NCI-H82 (cell line): ENCODE measurements at places on chromosomes 6 and 20.
A peak's percentile ranks its signal among the peaks of the same experiment; 100 is the strongest.

- DNase-seq: no peak
These were observed 56.5 kb downstream of the CD40 start for GRCh38 chr20:46174469-46175126.

- DNase-seq: no peak
These were observed 36.9 kb upstream of the HLA-DQB1 start for GRCh38 chr6:32703347-32703746.

DNA sequence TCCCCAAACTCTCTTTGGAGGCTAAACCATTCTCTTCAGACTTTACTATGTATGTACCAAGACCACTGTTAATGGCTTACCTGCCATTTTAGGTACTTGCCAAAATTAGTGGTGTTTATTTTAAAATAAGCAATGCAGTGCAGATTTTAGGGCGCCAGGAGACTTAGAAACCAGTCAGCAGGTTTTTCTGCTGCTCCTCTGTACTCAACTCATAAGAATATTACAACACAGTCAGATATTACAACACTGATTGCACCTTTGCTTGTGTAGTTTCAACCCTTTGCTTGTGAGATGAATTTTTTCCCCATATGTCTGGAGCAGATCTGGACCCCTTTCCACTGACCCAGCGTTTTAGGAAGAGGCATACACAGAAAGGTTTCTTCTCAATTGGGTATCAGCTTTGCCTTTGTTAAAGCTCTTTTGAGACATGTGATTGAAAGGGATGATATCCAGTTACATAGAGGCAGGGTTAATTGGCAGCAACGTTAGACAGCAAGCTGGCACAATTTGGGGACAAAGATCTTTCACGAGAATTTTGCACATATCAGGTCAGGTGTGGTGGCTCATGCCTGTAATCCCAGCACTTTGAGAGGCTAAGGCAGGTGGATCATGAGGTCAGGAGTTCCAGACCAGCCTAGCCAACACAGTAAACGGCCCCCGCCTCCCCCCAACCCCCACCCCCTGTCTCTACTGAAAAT lies 6.2 kb downstream of the TTPAL start:
- no peak for DNase-seq

DNA sequence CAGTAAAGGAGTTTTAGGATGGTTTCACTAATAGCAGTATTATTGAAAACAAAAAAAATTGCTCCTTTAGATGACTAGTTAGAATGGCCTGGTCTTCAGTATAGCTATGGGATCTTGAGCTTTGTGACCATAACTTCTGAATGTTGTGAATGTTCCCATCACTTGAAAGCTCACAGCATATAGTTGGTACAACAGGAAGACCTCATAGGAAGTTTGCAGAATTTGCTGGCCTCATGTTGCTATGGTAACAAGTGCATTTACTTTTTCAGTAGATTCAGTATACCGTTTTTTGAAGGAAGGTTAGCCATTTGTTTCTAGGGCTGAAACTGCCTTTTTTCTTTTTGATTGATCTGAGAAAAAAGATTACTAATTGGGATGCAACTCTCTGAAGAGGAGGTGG lies 8.3 kb downstream of the PHF3 start:
- no peak for DNase-seq

- DNase-seq: no peak
These were observed 76.8 kb downstream of the SAMD5 start for GRCh38 chr6:147585256-147585655.

- DNase-seq: no peak
These were observed 4.4 kb downstream of the APMAP start for GRCh38 chr20:24987873-24988835.

DNA sequence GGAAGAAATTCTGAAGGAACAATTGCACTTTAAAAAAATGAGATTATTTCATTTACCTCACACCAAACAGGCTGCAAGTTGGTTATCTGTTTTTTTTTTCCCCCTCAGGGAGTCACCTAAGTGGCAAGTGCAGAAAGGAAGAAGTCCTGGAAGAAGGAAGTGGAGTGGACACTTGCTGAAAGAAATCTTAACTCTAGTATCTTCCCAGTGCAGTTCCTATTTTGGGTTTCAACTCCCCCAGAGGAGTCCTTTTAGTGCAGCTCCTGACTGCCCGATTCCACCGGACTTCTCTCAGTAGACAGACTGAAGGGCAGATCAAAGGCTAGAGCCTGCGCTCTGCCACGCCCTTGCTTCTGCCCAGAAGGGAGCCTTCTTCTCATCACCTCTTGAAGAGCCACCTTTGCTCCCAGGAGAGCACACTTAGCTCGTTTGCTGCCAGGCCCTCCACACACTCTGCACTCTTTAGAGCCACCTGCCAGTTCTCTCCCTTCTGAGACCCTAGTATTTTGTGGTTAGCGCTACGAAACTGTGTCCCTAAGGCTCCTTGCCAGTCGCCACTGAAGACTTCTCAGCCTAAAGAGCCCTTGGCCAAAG lies 4.9 kb downstream of the MTCL3 start:
- no peak for DNase-seq

DNA sequence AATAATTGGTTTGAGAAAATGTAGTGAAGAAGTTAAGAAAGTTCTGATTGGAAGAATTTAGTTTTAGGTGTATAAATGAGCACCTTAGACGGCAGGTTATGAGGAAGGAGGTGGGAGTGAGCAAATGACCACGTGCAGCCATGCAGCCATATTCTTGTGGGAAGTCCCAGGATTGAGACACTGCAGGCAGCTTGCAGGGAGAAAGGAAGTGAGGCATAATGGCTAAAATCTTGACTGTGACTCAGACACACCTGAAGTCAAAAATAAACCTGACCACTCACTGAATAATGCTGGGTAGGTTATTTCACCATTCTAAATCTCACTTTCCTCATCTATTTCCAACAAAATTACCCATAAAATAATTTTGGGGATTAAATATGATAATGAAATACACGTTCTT lies 16.6 kb downstream of the DSE start:
- no peak for DNase-seq

GRCh38 chr6:115969207-115969929 lies 91.3 kb downstream of the FRK start:
- no peak for DNase-seq

DNA sequence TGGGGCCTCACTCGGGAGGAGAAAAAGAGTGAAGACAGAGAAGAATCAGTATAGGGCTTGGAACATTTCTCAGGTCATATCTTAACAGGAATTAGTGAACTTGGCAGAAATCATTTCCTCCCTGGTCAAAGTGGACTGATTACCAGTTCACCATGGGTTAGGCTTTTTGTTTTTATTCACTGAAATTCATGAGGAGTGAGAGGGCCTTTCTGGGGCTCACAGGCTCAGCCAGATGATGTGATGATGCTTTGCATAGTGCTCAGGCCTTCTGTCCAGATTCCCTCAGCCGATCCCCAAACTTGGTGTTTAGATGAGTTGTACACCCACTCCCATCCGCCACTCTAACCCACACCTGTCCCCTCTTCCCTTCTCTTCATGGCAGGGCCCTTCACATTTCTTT lies 32.5 kb downstream of the SRSF3 start:
- DNase-seq: no peak

DNA sequence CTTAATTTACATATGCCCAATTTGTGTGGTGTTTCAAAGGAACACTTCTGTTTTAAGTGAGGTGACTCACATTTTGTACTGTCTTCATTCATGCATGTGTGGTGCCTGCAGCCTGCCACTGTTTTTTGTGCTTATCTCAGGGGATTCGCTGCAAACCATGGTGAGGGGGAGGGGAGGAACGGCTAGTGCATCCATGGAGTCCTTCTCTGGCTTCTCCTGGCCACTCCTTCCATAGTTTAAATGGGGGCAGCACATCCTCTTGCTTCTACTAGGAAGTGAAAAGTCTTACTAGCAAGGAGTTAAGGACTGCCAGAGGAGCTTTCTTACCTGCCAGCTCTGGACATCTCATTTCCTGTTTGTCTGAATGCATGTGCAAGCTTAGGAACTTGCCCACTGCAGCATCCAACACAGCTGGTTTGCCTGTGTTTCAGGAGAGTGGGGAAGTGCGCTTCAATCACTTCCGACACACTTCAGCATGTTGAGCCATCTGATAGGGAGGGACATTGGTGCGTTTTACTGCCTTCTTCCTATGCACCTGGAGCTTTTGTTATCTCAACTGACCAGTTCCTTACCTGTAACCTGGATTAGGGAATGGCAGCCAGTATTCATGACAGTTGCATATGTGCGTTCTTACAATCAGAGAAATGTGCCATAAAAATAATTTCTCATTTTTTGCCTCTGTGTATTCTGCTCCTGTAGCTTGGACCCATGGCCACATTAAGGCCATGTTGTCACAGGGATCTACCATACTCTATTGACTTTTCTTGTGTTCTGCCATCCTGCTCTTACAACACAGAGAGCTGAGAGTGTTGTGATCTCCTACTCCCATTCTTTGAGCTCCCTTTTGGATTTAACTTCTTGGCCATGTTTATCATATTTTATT lies 211.3 kb downstream of the ARID1B start:
- DNase-seq: no peak

GRCh38 chr6:4687989-4688947 lies 87.9 kb upstream of the CDYL start:
- no peak for DNase-seq

GRCh38 chr6:75759207-75759606 lies 10.2 kb downstream of the MYO6 start:
- no peak for DNase-seq

GRCh38 chr6:39273406-39273821 lies 40.8 kb downstream of the KCNK17 start:
- no peak for DNase-seq

GRCh38 chr6:155442562-155442961 lies 13.1 kb downstream of the NOX3 start:
- no peak for DNase-seq

GRCh38 chr6:18022398-18023231 lies 35.2 kb upstream of the KIF13A start:
- DNase-seq: no peak

DNA sequence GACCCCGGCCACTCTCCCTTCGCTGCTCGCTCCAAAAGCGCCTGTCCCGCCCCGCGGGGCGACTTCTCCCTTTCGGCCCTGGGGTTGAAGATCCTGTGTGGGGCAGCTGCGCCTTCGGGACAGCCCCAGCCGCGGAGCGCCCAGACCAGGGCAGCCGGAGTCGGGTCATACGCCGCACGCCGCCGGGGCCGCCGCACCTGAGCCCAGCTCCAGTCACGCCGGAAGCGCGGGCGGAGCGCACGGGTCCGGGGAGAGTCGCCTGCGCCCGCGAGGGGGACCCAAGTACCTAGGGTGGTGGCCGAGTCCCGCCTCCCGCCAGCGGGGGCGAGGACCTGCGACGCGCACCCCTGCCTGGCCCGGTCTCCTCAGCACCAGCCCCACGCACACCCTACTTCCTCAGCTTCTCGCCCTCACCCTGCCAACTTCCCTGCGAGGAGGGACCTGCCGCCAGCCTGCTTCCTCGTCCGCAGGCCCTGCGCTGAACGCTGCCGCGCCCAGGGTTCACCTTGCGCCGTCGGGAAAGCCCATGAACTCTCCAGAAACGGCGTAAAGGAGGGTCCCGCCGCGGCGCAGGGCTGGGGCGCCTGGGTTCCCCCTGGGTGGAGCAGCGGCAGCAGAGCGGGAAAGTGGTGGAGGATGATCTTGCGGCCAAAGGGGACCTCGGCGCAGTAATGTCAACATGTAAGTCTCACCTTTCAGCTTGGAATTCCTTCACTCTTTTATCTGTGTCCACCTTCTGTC lies at the start of gene ADGRG6:
Gene ADGRG6 (plus strand): TSS at position 357 of the 741 bp plus-strand sequence. CDS start 323 bp downstream, at position 680.
- peak; percentile 34 for DNase-seq

GRCh38 chr6:128569732-128570679 lies 49.6 kb upstream of the PTPRK start:
- no peak for DNase-seq

- DNase-seq: no peak
These were observed 23.3 kb downstream of the C20orf173 start for GRCh38 chr20:35506179-35506578.

DNA sequence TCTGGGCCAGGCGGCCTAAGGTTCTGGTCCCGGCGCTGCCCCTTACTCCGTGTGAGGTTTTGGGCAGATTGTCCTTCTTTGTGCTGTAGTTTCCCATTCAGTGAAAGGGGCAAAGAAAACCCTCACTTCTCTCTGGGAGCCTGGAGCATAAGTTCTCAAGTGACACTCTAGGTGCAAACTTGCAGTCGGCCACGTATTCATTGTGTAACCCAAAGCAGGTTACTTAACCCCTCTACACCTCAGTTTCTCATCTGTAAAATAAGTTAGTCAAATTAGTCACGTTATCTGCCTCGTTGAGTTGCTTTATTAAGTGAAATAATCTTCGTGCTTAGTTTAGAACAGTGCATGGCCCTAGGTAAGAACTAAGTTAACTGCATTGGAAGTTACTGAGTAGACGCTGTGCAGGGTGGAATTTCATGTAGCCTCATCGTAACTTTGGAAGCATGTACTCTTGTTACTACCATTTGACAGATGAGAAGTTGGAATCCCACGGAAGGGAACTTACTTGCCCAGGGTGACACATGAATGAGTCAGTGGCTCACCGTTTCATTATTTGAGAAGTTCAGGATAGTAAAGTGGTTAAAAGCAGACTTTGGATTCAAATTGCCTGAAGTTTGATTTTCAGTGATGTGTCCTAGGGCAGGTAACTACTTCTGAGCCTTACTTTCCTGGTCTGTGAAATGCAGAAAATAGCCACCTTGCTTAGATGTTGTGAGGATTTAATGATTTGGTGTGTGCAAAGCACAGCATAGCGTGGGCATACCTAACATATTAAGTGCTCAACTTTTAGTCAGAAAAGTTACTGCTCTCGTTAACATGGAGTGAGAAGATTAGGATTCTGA lies 556 bp upstream of the MROH8 start:
- no peak for DNase-seq

DNA sequence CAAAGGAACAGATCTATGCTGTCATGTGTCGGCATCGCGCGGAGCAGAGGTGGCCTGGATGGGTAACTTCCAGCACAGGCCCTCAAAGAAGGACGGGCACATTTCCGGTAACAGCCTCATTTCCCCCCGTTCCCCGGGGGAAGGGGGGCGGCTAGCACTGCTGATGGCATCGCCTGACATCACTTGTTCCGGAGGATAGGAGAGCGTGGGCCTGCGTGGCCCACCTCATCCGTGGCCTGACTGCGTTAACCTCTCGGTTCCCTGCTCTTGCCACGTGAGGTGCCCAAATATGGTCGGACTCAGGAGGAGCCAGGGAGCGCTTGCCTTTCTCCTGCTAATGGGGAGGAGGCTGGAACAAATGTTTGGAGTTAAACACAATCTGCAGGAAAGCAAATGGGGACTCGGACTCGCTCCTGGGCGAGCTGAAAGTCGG lies at the start of gene AKAP12:
Gene AKAP12 (plus strand): TSS at position 365 of the 433 bp plus-strand sequence. CDS start 596 bp downstream, outside the sequence.
- DNase-seq: no peak

DNA sequence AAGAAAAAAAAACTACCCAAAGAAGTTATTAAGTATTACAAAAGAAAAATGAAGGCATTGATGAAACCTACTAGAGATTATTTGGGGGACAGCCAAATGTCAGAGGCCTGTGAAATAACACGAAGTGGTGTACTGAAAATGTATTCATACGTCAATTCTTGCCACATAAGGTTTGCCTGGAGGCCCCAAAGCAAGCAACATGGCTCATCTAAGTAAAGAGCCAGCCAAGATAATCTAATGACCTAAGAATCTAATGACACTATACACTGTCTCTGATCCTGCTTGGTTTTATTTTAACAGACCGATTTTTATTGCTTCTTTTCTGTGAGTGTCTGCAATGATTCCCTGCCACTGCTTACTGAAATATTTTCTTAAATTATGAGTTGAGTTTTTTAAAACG lies 34.7 kb downstream of the FILIP1 start:
- DNase-seq: no peak

- DNase-seq: peak; percentile 71
These were observed 8.9 kb upstream of the AHI1 start for GRCh38 chr6:135506270-135506997.
